ENCODE measurements at places on chromosomes 13 and 19.

- no peak for DNase-seq
Observed at GRCh38 chr13:76036176-76036575, 400.0 kb downstream of the LMO7 start.

- DNase-seq: no peak
Observed at GRCh38 chr19:51137792-51138425, 4.2 kb upstream of the SIGLEC7 start.

DNA sequence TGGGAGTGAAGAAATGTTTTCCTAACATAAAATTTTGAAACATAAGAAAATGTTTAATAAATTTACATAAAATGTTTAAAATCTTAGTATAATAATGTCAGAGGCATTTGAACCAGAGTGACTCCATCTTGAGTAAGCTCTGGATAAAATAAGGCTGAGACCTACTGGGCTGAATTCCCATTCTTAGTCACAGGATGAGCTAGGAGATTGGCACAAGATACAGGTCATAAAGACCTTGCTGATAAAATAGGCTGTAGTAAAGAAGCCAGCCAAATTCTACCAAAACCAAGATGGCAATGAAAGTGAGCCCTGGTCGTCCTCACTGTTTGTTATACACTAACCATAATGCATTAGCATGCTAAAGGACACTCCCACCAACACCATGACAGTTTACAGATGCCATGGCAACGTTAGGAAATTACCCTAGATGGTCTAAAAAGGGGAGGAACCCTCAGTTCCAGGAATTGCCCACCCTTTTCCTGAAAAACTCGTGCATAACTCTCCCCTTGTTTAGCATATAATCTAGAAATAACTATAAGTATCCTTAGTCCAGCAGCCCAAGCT lies 1184.0 kb downstream of the UQCRFS1 start:
- DNase-seq: no peak

DNA sequence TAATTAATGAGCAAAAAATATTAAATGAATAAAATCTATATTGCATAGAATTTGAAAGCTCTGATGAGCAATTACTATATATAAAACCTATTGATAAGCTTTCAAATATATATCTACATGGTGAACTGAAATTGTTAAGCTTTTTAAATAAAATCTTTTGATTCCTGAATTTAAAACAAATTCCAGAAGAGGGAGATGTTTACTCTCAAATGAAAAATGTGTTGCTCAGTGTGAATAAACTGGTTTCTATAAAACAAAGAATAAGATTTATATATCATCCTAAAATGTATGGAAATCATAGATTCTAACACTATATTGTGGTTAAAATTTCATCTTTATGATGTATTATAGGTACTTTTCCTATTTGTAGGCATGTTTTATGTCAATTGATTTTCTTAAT lies 171.5 kb upstream of the SLITRK6 start:
- no peak for DNase-seq

DNA sequence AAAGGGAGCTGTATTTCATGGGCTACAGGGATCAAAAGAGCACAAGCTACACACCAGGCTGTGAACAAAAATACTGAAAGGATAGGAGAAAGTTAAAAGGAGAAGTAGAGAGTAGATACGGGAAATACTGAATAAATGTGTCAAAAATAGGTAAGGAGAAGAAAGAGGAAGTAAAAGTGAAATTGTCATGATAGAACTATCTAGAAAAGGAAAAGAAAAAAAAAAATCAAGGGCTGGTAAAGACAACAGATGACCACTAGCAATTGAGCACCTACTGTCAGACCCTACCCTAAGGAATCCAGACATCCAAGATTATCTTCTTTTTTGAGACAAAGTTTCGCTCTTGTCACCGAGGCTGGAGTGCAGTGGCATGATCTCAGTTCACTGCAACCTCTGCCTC lies 4.8 kb downstream of the RUBCNL start:
- DNase-seq: no peak

GRCh38 chr13:27810461-27810860 lies 18.2 kb downstream of the GSX1 start:
- DNase-seq: no peak

- DNase-seq: peak; percentile 89
Observed at GRCh38 chr19:46537136-46538097, 41.8 kb upstream of the PNMA8B start.

DNA sequence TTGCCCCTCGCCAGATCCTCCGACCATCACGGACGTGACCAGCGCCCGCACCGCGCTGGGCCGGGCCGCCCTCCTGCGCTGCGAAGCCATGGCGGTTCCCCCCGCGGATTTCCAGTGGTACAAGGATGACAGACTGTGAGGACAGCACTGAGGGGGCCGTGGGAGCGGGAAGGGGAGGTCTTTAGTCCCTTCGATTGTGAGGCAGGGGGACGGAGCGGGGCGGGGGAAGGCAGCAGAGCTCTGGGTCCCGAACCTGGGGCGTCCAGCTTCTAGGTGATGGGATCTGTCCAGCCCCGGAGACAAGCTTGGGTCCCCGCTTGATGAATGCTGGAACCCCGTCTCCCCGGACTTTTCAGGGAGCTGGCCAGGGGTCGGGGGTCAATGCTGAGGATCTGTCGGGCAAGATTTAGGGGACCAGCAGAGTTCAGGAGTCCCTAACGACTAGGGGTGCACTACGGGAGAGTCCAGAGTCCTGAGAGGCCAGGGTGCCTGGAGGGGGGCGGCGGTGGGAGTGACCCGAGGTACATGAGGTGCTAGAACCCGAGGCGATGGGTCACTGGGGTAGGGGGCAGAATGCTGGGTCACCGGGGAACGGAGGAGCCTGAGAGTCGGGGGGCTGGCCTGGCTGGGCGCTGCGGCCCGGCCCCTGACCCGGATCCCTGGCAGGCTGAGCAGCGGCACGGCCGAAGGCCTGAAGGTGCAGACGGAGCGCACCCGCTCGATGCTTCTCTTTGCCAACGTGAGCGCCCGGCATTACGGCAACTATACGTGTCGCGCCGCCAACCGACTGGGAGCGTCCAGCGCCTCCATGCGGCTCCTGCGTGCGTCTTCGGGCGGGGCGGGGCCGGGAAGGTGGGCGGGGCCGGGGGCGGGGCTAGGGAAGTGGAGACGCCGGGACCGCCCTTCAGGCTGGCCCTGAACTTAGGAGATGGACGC lies 14.6 kb downstream of the VSIG10L start:
- DNase-seq: peak; percentile 88

GRCh38 chr13:56501750-56502149 lies 639.0 kb upstream of the PRR20A start:
- DNase-seq: no peak

DNA sequence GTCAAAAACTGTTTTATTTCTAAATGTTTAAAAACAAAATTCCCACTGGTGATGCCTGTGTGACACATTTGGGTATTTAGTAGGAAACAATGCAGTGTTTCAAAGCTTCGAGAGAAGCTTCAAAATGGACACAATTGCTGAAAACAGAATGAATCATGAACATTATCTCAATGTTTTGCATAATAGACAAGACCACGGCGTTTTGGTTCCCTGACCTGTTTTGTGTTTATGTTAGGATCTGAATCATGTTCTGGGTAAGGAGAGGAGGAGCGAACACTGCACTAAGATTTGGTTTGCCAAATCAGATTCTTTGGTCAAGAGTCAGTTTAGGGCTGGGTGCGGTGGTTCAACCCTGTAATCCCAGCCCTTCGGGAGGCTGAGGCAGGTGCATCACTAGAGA lies 42.2 kb downstream of the IFT88 start:
- DNase-seq: no peak

- no peak for DNase-seq
Observed at GRCh38 chr13:32829269-32829668, 187.0 kb upstream of the KL start.

DNA sequence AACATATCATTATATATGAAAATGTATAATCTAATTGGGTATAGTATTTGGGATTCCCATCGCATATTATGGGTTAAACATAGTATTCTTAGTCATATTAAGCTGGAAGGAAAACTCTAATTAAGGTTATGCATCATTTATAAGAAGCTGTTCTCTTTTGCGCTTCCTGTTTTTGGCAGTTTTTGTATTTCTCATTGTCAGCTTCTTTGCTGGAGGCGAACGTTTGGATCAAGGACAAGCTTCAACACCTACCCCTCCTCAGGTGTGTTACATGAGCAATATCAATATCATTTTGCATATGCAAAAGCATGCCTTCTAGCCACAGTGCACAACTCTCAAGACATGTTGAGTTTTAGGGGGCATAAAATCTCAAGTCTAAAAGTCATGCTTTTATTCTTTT lies 439.8 kb downstream of the TDRD3 start:
- no peak for DNase-seq

GRCh38 chr19:37505958-37506386 lies 767 bp upstream of the ZNF793 start:
- no peak for DNase-seq

GRCh38 chr13:95505265-95505664 lies 47.3 kb upstream of the CLDN10 start:
- no peak for DNase-seq

- DNase-seq: no peak
Observed at GRCh38 chr19:2755811-2756210, 16.0 kb upstream of the SLC39A3 start.

GRCh38 chr13:27573265-27573664 lies 47.1 kb downstream of the LNX2 start:
- no peak for DNase-seq

DNA sequence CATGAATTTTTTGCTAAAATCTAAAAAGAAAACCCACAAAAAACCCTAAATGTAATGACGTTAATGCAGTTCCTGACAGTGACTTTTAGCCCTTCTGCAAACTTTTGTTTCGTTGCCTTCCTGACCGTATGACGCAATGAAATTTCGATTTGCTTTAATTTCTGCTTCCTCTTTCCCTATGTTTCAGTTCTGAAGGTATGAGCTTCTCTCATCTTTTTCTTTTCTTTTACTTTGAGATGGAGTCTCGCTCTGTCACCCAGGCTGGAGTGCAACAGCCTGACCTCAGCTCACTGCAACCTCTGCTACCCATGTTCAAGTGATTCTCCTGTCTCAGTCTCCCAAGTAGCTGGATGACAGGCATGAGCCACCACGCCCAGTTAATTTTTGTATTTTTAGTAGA lies 6.1 kb upstream of the LILRA5 start:
- DNase-seq: no peak

GRCh38 chr19:38030686-38031422 lies 123.8 kb downstream of the SIPA1L3 start:
- DNase-seq: no peak

DNA sequence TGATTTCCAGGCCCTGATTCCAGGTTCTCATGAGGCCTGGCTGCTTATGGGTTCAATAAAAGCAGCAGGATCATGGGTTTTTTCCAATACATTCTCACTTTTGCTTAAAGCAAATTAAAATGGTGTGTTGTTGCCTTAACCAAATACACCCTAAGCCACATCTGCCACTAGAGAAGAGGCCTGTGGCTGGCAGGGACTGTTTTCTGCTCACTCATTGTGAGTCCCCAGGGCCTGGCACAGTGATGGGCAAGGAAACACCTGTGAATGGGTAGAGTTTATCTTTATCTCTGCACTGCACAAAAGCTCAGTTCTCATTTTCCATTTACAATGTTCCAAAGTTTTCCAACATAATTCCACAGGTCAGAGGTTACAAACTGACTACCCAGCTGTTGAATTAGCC lies 726.0 kb downstream of the UQCRFS1 start:
- no peak for DNase-seq

DNA sequence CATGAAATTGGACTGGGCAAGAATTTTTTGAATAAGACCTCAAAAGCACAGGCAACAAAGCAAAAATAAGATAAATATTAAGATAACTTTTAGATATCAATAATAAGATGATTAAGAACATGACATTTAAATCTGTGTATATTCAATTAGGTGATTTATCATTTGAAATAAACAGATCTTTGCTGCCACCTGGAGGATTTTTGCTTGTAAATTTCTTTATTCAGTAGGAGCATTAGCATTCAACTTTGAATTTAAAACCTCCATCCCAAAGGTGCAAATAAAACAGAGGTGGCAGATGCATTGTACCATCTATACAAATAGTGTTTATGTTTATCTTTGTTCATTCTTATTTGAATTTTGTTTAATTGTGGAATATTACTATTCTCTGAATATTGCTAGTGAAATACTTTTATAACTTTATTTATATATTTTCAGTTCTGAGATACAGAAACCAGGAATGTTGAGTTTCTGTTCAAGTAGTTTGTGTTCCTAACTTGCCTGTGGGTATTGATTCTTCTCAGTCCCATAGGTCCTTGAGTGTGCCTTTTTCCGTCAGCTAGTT lies 20.9 kb downstream of the COG6 start:
- DNase-seq: peak; percentile 73

DNA sequence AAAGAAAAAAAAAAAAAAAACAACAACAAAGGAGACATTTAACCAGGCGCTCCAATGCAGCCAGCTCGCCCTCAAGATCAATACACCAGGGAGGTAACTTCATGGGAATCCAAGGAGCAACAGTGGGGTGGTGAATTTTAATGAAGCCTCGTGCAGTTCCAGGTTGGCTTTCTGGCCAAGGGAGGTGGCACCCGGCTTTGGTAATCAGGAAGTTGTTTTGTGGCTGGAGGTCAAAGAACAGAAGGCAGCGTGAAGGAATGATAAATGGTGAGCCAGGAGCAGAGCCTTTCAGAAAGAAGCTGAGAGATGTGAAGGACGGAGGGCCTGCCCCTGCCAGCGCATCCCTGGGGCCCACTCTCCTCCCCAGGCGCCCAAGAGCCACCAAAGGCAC lies 188.2 kb upstream of the TSC22D1 start:
- no peak for DNase-seq

GRCh38 chr19:12126707-12127106 lies 13.4 kb downstream of the ZNF20 start:
- no peak for DNase-seq

- DNase-seq: peak; percentile 69
Observed at GRCh38 chr13:36418022-36418805, 14.1 kb upstream of the CCNA1 start.

DNA sequence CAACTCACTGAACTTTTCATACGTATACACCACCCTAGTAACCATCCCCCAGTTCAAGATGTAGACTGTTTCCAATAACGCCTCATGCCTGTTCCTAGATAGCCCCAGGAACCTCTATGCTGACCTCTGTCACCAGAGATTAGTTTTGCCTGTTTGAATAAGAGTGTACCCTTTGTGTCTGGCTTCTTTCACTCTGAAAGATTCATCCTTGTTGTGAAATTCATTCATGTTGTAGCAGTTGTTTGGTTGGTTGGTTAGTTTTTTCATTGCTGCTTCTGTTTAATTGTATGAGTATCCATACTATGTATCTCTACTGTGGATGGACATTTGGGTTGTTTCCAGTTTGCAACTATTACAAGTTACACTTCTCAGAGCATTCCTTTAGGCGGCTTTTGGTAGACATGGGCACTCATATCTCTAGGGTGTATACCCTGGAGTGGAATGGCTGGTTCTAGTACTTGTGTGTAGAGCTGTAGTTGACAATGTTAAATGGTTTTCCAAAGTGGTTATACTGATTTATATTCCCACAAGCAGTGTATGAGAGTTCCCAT lies 1.6 kb downstream of the RNASEH2B start:
- DNase-seq: peak; percentile 71

Data from activated CD4-positive, alpha-beta T cell treated with anti-CD3 and anti-CD28 coated beads, Interleukin-2, amount 10 ng/mL, durations not matched to agents 24 days and 14 days (primary cell).